ENCODE measurements at places on chromosomes 7 and 10.

DNA sequence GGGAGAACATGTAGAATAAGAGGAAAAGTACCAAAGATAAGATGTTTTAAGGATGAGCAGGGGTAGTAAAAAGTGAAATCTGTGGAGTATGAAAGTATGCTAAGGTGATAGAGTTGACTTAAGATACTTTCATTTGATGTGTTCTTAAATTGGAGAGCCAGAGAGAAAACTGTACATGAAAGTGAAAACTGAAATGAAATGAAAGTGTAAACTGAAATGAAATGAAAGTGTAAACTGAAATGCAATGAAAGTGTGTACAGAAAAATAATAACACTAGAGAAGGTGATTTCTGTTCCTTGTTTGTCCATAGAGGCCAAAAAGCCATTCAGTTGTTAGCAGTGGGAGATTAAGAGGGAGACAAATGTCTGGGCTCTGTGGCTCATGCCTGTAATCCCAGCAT lies 17.5 kb downstream of the AHR start:
- DNase-seq, result no peak

DNA sequence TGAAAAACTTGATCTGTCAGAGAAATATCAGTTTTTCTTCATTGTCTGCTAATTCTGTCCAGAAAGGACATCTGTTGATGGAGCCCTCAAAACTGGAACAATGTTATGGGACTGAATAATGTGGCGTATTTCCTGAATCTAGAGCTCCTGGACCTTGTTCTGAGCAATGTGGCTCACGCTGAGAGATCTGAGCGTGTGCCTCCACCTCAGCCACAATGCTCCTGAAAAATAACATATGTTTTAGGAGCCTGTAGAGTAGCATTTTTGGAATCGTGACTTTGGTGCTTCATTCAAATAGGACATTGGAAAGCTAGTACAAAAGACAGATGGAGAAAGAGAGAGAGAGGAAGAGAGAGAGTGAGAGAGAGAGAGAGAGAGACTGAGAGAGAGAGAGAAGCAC lies 110.3 kb downstream of the BMPER start:
- DNase-seq, result no peak

- DNase-seq, result no peak
Measured at GRCh38 chr7:50645186-50645585, 80.0 kb upstream of the DDC start.

DNA sequence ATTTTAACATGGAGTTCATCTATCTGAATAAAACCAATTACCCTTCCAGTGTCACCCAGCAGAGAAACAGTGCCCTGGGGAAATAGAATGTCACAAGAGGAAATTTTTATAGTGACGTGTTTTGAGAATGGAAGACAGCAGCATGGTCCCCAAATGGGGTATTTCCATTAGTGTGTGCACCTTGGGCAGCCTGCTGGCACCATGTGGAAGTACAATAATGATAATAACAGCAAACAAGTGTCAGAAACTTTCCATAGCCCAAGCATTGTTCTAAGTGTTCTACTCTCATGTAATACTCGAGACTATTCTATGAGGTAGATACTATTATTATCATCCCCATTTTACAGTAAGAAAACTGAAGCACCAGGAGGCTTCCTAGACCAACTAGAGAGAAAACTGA lies 2.2 kb upstream of the PDE1C start:
- DNase-seq, result no peak

DNA sequence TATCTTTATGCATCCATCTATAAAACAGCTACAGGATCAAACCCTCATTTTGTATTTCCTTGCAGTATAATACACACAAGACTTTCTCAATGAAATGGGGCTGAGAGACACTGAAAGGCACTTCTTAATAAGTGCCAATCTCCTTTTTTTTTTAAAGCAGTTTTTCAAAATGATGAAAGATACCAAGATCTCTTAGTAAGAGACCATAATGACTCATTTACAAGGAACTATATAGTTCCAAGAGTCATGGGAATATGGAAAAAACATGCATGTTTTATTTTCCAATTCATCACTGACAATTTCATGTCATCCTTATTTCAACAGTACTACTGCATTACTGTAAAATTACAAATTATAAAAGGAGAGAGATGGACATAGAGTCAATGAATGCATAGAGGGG lies 973.7 kb downstream of the GATA3 start:
- no peak for DNase-seq

All from ureter (tissue), 1 donor.